ENCODE measurements at places on chromosomes 1 and 21. TPM values are rescaled to one million over a fixed set of nuclear protein-coding genes. Genes with fewer than 3 reads are reported as not detected.

GRCh38 chr1:221469476-221469875 lies 272.4 kb downstream of the DUSP10 start:
- no peak for DNase-seq

DNA sequence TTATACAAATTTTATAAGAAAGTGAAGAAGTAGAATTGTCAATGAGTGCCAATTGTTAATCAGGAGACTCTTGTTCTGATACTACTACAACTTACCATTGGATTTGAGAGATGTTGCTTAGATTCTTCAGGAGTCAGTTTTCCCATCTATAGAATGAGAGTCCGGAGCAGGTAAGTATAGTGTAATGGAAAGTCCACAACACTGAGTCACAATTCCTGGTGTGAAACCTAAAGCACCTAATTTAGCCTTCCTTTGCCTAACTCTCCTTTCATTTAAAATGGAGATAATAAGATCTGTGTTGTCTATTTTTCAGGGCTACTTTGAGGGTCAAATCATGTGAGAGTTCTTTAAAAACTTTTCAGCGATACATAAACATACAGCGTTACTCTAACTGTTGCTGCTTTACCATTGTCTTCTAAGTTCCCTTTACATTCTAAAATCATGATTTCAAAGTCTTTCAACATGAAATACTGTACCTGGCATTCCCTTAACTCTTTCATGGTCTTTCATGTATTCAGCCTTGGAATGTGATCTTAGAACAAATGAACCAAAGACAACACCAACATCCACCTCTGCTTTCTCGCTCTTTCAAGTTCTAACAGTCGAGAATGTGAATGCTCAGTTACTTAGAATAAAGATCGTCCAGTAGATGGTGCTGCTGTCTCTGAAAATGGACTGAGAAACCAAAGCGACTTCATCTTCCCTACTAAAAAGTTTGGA lies 90.9 kb downstream of the SLC30A10 start:
- DNase-seq, result no peak

- DNase-seq, result no peak
Measured at GRCh38 chr21:39696618-39697017, 48.4 kb upstream of the IGSF5 start.

The REN gene
- polyA plus RNA-seq, result not detected

The CAPN8 gene
- not detected for polyA plus RNA-seq

The LCE1A gene
- not detected for polyA plus RNA-seq

DNA sequence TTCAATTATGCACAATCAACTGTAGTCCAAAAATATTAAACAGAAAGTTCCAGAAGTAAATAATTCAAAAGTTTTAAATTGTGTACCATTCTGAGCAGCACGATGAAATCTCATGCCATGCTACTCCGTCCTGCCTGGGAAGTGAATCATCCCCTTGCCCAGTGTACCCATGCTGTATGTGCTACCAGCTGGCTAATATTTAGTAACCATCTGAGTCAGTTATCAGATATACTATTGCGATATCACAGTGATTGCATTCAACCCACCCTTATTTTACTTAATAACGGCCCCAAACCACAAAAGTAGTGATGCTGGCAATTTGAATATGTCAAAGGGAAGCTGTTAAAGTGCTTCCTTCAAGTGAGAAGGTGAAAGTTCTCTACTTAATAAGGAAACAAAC lies 56.2 kb downstream of the EVI5 start:
- DNase-seq, result no peak

- no peak for DNase-seq
Measured at GRCh38 chr1:90726986-90727480, 9.9 kb upstream of the BARHL2 start.

GRCh38 chr1:44553127-44553758 lies 121.0 kb downstream of the TMEM53 start:
- DNase-seq, result no peak

DNA sequence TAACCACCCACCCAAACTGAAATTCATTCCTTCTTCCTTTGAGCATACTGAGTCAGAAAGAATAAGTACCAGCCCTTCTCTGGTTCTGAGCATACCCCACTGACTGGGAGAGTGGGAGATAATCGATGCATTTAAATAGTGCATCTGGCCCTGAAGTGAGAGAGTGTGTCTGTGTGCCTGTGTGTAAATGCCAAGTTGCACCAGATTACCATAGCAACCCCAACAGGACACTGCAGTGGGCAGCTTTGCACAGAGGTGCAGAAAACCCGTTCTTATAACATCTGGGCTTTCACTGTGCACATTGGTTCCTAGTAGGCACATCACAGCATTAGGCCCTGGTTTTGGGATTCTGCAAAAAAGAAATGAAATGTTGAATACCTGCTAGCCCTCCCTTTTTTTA lies 2.3 kb downstream of the ASTN1 start:
- DNase-seq, result no peak

GRCh38 chr1:19398309-19398760 lies 86.2 kb downstream of the SLC66A1 start:
- DNase-seq, result no peak

The SPATA17 gene
- polyA plus RNA-seq, result not detected

DNA sequence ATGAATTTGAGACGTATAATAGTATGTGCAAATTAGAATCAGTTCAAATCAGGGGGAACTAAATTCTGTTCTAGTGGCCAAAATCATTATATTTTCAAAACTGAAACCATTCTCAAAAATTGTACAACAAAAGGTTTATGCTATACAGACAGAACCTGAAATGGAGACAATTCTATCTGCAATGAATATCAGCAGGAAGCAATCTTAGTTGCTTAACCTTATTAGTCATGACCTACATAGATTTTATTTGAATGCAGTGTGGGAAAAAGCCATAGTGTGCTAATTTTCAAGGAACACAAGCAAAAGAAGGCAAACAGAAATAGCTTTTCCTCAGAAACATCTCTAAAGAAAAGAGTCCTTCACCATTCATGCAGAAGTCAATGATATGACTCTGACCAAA lies 6.5 kb downstream of the AK5 start:
- no peak for DNase-seq

The BRINP3 gene
- polyA plus RNA-seq, result not detected

DNA sequence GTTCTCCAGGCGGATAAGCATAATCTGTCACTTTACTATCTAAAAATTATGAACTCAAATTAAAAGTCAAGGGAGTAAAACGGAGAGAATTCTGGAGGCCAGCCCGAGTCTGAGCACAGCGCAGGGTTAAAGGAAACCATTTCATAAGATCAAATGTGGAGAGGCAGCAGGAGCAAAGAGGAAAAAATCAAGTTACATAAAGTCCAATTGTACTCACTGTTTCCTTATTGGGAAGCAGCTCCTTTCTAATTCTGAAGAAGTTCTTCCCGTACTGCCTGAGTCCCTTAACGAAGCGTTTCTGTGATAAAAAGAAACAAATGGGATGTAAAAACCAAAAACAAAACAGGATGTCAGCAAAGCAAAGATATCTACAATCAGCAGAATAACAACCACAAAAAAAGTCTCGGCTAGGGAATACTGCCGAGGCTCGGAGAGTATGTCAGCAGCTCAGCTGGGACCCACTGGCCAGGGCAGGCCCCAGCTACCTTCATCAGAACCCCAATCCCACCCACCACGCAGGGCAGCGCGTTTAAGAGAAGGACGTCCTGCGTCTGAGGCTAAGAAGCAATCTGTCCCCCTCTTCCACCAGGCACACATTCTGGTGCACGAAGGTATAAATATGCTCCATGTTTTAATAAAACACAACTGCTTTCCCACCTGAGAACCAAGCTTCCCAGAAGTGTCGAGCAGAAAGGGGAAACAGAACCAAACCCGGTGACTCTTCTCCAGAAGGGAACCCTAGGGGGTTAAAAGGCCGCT lies 104.8 kb downstream of the SLC45A1 start:
- no peak for DNase-seq

The S100A8 gene
- 1.7 TPM for polyA plus RNA-seq

GRCh38 chr21:32779983-32780382 lies 8.4 kb upstream of the PAXBP1 start:
- no peak for DNase-seq

DNA sequence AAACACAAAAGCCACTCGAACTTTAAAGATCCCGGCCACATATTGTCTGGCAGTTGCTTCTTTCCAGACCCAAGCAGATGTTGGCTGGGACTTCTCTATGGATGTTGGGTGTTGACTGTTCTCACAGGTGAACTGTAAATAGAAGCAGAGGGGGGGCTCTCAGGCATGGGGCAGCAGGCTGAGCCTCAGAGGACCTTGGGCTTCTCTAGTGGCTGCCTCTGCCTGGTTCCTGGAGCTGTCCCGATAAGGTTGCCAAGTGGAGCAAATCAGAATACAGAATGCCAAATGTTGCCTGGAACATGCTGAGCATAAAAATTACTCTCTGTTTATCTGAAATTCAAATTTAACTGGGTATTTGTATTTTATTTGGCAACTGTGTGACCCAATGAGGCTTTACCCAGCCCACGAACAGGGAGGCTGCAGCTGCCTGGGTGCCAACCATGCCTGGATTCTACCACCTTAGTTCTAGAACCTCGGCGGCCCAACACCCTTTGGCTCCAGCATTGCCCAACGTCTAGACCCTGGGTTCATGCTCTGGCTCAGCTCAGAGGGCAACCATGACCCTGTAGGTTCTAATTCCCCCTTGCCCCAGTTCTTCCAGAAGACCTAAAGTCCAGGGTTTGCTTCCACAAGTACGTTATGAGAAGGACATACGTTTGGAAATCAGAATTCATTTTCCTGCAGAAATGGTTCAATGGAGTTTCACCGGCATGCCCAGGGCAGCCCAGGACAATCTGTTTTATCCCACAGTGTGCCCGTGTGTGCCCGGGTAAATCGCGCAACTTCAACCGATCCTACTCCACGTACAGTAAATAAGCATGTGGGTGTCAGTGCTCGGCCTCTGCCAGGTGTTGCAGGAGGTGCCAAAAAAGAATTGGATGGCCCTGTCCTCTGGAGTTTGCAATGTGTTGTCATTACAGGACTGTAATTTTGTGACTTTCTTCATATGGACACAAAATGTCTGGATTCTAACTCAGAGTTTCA lies 5.4 kb upstream of the SLC45A1 start:
- DNase-seq, result no peak

The ATP1A4 gene
- polyA plus RNA-seq, result not detected

DNA sequence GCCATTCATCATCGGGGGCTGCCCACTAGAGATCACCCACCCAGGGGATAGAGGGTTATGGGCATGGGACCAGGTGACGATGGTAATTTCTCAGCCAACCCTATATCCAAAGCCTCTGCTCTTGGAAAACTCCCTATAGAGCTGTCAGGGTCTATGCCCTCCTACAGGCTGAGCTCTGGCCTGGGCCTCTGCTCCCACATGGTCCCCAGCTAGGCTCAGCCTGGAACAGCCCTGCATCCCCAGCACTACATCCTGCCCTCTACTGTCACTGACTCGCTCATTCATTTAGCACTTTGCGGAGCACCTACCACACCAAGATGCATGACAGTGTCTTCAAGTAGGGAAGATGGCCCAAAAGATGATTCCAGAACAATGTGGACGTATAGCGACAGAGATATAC lies 45.0 kb upstream of the EPS8L3 start:
- no peak for DNase-seq

The GBP2 gene
- 104 TPM for polyA plus RNA-seq

DNA sequence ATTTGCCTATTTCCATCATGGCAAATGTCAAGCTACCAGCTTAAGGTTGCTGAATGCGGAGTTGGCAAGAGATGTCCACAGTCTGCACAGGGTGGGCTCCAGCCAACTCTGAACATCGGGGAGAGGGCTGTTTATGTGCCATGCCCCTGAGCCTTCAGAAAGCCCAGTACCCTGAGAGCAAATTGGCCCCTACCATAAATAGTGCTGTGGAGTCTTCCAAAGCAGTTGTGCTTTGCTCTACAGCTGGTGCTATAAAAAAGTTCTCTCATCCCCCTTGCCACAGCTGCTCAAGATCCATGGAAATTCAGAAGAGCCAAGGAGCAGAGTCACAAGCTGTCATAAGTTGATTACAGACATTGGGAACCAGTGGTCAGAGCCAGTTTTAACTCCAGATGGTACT lies 85.6 kb upstream of the CLDN14 start:
- DNase-seq, result no peak

- no peak for DNase-seq
Measured at GRCh38 chr21:14736672-14737071, 190.6 kb upstream of the SAMSN1 start.

The MARK1 gene
- polyA plus RNA-seq, result not detected

DNA sequence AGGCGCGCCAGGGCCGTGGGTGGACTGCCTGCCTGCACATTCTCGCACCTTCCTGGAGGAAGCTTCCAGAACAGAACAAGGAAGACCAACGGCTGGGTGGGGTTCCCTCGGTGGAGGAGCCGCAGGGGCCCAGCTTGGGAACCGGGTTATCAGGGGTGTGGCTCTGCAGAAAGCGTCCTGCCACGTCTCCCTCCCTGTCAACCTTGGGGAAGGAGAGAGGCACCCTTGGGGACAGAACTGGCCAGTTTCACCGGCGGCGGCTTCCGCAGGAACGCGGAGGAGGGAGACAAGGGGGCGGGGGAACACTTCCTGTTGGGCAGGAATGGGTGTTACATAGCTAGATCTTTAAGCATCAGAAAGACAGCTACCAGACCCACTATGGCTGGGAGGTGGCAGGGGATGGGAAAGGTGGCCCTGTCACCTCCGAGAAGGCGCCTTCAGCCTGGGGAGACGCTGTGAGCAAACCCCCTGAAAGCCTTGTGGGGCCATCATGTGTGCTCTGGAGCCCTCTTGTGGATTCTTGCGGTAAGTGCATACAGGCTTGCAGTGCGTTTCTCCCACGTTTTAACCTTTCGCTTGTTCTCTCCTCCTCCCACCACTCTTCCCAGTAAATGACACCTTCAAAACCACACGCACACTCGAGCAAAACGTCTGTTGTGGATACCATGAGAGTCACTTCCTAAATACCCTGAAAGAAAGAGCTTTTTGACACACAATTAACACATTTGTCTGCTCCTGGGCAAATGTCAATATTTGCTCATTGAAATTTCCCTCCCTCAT lies 3.8 kb upstream of the PLEKHA6 start:
- DNase-seq, result peak; percentile 70

- DNase-seq, result no peak
Measured at GRCh38 chr1:155093911-155094621, 15.4 kb downstream of the EFNA3 start.

DNA sequence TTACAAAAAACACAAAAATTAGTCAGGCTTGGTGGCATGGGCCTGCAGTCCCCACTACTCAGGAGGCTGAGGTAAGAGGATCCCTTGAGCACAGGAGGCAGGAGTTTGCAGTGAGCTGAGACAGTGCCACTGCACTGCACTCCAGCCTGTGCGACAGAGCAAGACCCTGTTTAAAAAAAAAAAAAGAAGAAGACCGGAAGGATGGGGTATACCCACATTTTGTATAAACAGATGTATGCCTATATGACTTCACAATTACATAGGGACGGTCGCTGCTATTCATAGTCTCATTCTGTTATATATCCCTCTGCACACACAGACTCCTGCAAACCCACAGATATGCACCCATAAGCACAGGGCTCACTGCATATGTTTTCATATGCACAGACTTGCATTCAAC lies 12.7 kb downstream of the LCK start:
- DNase-seq, result peak; percentile 53

The MMEL1 gene
- polyA plus RNA-seq, result 12.5 TPM

The NUDT4B gene
- polyA plus RNA-seq, result 11.2 TPM

The SYT14 gene
- polyA plus RNA-seq, result not detected

The ATXN7L2 gene
- 4.9 TPM for polyA plus RNA-seq

Measured in naive thymus-derived CD4-positive, alpha-beta T cell (primary cell).